Natural killer cell (primary cell): ENCODE measurements at places on chromosomes 5 and 9. TPM values are rescaled to one million over a fixed set of nuclear protein-coding genes. Genes with fewer than 3 reads are reported as not detected.

Gene LRRC26
- total RNA-seq: not detected

Gene SHROOM1
- total RNA-seq: 0.85 TPM

Gene SLC35A4
- 76.1 TPM for total RNA-seq

Gene CLTB
- total RNA-seq: 77.2 TPM

Gene AJM1
- total RNA-seq: 26.6 TPM

Gene OBP2A
- total RNA-seq: not detected

Gene CLIC3
- 144 TPM for total RNA-seq

Gene N4BP3
- total RNA-seq: 5.6 TPM

Gene SLCO6A1
- total RNA-seq: not detected

Gene ELOVL7
- total RNA-seq: 2.6 TPM

Gene PCDHGA6
- 0.20 TPM for total RNA-seq
